ENCODE measurements at places on chromosomes 4 and X.

DNA sequence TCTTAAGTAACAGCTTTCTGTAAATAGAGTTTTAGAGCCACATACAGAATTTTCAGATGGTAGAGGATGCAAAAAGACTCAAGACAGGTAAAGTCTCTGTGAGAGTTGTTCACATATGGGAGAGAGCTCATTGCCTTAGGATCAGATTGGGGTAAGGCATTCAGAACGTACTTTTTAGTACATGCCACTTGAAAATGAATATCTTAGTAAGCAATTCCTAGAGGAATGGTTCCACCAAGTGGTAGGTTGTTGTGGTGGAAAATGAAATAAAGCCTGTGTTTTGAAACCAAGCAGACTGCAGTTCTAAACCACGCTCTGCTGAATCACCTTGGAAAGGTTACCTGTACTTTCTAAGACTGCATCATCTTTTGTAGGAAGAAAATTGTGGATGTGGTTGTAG, 547.0 kb upstream of the LCORL start:
- DNase-seq, result no peak

DNA sequence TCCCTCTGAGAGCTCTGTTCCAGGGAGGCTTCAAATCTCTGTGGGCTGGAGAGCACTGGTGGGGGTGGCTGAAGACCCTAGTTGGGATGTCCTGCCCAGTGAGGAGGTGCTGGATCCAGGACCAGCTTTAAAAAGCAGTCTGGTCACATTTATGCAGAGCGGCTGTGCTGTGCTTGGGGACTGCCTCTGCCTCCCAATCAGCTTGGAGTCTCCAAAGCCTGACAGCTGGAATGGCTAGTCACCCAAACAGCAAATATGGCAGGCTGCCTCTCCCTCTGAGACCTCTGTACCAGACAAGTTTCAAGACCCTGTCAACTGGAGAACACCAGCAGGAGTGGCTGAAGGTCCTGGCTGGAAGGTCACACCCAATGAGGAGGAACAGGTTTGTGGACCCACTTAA, 848.1 kb upstream of the DIAPH2 start:
- DNase-seq, result no peak

DNA sequence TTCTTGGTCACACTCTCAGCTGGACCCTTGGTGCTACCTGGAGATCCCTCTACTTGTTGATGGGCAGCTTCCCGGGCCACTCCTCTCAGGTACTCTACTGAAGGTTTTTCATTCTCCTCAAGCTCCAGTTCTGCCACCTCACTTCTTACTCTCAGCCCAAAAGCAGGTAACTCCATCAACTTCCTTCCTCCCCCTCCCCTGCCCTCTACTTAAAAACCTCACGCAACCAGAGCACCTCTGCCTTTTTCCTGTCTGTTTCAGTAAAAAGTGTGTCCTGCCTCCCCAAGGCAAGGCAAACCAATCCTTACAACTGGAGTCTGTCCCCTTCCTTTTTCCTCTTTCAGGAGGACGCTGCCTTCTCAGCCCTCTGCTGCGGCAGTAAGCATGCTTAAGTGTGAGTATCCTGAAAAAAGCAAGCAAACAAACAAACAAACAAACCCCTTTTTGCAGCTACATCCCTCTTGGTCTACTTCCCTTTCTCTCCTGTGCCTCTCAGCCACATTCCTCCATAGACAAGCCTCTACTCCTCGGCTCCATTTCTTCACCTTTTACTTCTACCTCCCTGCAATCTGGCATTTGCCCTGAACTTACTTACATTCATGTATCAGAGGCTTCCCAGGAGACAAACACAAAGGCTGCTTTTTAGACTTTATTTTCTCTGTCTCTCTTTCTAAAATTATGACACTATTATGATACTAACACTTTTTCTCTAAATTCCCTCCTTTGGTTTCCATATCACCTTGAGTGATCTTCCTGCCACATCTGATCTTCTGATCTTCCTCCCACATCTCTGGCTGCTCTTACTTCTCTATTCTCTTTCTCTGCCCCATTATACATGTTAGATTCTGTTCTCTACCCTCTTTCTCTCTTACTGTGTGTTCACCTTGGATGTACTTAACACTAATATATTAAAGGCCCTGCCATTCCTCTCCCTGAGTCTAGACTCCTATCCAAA, 5.4 kb downstream of the ALPK1 start:
- DNase-seq, result no peak

- no peak for DNase-seq
These were observed 31.3 kb upstream of the ARHGEF38 start for GRCh38 chr4:105520819-105521790.

DNA sequence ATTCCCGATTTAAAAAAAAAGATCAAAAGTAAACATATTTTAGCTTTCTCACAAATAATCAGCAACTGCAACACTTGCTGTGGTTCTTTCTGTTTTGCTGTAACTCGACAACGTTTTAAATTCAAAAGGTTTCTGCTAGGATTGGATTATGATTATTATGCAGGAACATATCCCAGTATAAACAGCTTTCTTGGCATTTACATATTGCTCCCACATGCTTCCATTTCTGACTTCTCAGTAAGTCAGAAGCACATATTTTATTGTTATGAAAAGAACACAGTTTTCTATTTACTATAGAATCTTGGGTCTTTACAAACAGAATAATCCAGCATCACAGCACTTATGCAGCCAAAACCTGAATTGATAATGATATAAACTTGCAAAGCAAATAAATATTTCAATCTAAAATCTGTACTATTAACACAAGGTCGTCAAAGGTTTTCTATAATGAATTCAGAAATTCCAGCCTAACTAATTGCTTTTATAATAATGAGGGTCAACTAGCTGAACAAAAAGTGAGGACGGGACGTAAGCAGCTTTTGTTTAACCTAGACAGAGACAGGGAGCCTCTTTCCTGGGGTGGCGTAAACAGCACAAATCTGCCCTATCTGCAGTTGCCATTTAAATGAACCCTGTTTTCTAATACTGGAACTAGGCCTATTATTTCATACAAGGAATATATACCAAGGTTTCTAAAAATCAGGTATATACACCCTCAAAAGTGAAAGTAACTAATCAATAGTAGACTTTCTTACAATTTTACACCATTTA, 9.8 kb upstream of the PCDH18 start:
- no peak for DNase-seq

DNA sequence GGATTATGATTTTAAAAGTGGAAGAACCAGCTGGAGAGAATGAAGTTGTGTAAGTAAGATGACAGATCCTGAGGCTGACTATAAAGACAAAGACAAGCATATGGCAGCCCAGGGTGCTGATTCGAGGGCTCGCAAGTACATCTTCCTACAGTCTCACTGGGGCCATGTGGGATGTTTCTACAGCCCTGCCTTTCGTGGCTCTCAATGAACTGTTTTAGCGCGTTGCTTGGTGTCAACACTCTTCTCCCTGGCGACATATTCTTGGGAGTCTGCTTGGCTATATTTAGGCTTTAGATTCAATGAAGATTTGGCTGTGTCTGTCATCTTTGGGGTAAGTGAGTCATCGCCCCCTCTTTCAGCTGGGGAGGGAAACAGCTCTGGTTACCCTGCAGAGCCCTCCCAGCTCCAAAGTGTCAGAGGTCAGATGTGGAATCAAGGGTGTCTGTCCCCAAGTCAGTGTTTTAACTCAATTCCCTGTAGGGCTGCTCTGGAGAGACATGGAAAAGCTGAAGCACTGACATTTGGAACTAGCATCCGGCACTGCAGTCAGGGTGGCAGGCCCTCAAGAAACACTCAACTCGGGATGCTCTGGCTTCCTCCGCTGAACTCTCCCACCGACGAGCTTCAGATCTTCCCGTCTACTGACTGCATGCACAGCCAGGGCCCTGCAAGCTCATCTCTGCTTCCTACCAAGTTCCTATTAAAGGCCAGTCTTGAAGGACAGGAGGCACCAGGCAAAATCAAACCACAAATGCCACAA, 65.7 kb downstream of the GATB start:
- no peak for DNase-seq

- DNase-seq, result no peak
These were observed 67.5 kb downstream of the ABCG2 start for GRCh38 chr4:88090898-88091297.

GRCh38 chr4:112312610-112313239, 15.6 kb downstream of the ALPK1 start:
- no peak for DNase-seq

DNA sequence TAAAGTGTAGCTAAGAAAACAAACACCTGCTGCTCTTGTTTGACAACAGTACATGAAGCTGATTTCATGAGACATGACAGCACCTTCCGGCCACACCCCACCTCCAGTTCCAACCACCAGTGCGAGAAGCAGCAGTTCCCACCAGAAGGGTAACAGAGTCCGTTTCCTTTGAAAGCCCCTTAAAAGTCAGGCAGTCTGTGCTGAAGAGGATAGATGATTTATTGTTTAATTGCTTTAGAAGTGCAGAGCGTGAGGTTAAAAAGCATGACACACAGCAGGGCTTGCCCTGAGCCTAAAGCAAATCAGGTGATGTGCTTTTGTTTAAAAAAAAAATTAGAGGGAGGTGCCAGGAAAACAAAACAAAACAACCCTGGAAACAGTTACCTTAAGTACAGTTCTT, 82.6 kb downstream of the HADH start:
- DNase-seq, result no peak
